ENCODE measurements at places on chromosomes 3 and 15. TPM values are rescaled to one million over a fixed set of nuclear protein-coding genes. Genes with fewer than 3 reads are reported as not detected.

ARRDC4 gene
- total RNA-seq = 23.4 TPM

XCR1 gene
- total RNA-seq = 0.05 TPM

ERICH6 gene
- not detected for total RNA-seq

AGBL1 gene
- total RNA-seq = 0.10 TPM

PIK3CA gene
- total RNA-seq = 11.3 TPM

LRRC3B gene
- 0.15 TPM for total RNA-seq

BLM gene
- total RNA-seq = 16.7 TPM

LRIG1 gene
- total RNA-seq = 43.9 TPM

ACTC1 gene
- 4.9 TPM for total RNA-seq

ABHD5 gene
- 24.0 TPM for total RNA-seq

CD200R1 gene
- total RNA-seq = 0.84 TPM

DNA sequence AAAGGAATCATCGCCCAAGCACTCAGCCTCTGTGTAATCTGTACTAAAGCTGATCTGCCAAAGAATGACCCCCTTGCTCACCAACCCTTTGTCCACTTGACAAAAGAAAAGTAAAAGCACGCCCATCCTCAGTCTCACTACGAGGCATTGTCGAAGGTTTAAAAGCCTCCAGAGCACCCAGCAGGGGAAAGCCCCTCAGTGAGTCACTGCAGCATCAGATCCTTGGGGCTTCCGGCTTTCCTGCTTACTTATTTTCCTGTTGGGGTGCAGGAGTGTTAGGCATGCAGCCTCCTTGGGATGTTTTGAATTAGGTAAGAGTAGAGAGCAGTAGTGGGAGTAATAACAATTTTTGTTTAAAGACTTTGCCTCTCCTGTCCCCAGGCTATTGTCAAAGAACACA, 216.1 kb downstream of the MTHFS start:
- no peak for DNase-seq

- no peak for DNase-seq
Observed at GRCh38 chr15:90906181-90906849, 3.2 kb downstream of the MAN2A2 start.

DNA sequence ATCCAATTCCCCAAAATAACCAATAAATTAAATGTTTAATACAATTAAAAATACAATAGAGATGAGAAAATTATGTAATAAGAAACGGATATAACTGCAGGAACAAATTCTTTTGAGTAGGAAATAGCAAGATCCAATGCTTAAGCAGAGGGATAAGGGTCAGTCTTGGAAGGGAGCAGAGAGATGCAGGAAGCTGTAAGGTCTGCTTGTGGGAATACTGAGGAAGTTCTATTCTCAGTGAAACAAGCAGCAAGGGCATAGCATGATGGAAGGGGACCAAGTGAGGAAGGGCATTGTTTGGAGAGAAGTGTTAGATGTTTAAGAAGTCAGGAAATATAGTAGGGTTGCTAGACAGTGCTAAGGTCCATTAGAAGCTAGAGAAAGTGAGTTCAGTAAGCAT, 409.0 kb downstream of the TBC1D5 start:
- DNase-seq = no peak

DNA sequence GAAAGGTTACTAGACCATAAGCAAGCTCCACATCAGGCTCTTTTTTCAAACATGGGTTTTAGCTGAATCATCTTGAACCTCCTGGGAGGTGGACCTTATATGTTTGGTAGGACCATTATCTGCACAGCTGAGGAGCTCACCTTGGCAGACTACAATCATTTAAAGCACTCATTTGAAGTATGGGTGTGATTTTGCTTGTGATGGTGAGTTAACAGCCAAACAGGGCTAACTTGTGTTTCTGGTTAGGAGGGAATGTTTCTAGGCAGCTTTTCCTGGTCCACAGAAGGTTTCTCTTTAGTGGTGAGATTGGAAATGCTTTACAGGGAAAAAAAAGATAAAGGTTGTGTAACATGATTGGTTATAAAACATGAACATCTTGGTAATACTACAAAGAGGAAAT, 61.8 kb downstream of the ARHGEF26 start:
- no peak for DNase-seq

- DNase-seq = no peak
Observed at GRCh38 chr3:193149998-193150397, 91.0 kb upstream of the PLAAT1 start.

DNA sequence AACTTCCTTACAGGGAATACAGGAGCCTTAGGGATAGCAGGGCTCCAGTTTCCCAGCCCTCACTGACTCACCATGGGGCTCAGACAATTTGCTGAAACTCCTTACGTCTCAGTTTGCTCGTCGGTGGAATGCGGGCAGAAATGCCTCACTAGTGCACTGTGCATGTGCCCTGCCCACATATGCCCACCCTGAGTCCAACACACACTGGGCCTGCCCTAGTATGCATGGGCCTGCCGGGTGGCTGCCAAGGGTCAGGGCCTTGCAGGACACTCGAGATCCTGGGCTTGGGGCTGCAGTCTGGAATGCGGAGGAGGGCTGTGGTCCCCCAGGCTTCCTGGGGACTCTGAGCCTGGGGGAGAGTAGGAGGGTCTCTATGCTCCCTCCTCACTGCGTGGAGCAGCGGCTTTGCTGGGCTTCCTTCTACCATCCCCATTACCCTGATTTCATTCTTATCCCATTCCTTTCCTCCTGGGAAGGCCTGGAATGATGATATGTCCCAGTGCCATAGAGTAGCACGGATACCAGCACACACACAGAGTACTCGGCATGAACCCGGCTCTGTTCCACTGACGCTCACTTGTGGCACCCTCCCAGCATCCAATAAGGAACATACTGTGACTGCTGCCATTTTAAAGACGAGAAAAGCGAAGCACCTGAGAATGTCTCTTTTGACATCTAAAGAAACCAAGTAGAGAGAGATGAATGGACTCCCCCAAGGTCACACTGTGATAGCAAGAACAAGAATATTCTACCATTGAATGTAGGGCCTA, 124.2 kb downstream of the ASB7 start:
- DNase-seq = peak; percentile 2

GRCh38 chr3:168100777-168101492, 5.2 kb upstream of the GOLIM4 start:
- DNase-seq = no peak

- DNase-seq = no peak
Observed at GRCh38 chr3:177169936-177170722, 27.2 kb downstream of the TBL1XR1 start.

DNA sequence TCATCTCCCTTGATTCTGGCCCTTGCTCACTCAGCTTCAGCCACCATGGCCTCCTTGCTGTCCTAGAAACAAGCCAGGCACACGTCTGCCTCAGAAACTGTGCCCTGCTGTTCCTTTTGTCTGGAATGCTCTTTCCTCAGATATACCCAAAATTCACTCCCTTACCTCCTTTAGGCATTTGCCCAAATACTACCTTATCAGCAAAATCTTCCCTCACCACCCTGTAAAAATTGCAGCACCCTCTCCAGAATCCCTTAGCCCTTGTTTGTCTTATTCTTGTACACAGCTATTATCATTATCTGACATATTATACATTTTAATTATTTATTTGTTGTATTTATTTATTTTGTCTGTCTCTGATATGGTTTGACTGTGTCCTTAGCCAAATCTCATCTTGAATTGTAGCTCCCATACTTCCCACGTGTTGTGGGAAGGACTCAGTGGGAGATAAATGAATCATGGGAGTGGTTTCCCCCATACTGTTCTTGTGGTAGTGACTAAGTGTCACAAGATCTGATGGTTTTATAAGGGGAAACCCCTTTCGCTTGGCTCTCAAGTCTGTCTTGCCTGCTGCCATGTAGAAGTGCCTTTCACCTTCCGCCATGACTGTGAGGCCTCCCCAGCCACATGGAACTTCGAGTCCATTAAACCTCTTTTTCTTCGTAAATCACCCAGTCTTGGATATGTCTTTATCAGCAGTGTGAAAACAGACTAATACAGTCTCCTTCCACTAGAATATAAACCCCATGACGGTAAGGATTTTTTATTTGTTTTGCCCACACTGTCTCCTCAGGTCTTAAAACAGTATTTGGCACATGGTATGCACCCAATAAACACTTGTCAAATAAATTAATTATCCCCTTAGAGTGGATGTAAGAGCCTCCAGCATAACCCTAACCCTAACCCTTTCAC, 60.0 kb upstream of the STT3B start:
- no peak for DNase-seq

GRCh38 chr3:2790266-2790815, 319.8 kb downstream of the IL5RA start:
- DNase-seq = no peak

DNA sequence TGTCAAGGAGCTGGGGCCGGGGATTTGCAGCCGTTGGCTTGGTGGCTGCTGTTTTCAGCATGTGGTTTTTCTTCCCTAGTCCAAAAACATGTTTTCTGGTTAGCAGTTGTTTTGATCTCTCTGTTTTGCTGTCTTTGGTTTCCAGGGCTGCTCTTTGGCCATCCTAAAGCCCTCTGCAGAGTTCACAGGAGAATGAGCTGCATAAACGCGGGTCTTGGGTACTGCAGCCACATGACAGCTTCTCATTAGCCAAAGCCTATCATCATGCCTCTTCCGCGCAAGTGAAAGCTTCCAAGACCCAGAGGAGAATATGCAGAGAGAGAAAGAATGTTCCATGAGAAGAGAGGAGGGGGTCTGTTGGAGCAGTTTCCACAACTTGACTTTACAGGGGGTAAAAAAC, 138.5 kb downstream of the NTRK3 start:
- no peak for DNase-seq

DNA sequence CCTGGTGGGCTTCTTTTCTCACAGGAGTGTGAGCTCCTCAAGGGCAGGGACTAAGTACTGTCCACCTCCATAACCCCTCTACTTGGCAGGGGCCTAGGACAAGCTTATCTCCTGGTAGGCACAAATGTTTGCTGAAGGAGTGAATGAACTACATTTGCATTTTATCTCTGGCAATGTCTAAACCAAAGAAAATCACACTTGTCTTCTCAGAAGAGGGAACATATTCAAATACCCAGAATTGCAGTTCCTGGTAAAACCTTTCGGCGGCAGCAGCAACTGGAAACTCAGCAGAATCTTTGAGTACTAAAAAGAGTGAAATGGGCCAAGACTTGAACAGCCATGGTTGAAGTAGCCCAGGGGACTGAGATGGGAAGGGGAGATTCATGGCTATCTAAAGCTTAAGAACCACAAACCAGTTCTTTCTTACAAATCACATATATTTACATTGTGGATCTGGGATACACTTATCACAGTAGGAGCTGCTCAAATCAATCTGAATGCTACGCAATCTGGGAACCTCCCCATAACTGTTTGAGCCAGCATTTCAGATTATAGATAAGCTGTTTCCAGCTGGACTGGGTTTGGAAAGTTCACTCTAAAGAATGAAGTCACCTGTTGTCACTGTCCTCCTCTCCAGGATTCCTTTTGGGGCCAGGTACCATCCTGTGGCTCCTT, 18.7 kb upstream of the PTPN9 start:
- DNase-seq = no peak

GRCh38 chr3:197083486-197083885, 53.9 kb upstream of the MELTF start:
- no peak for DNase-seq

DNA sequence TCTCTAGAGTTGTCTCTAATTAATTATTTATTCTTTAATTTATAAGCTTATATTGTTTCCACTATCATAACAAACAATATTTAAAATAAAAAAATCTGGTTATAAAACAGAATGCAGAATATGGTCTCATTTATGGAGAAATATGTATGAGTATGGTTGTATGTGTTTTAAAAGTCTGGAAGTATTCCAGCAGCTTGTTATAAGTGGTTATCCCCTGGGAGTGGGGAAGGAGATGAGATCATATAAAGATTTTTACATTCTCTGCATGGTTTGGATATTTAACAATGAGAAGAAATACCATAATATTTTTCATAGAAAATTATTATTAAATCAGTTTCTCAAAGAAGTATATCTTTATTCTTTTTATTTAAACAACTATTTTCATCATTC, 135.4 kb upstream of the MB21D2 start:
- no peak for DNase-seq

GRCh38 chr15:68114356-68114755, 60.2 kb downstream of the PIAS1 start:
- DNase-seq = no peak

GRCh38 chr3:129936757-129937156, 37.8 kb upstream of the TRH start:
- peak; percentile 72 for DNase-seq

DNA sequence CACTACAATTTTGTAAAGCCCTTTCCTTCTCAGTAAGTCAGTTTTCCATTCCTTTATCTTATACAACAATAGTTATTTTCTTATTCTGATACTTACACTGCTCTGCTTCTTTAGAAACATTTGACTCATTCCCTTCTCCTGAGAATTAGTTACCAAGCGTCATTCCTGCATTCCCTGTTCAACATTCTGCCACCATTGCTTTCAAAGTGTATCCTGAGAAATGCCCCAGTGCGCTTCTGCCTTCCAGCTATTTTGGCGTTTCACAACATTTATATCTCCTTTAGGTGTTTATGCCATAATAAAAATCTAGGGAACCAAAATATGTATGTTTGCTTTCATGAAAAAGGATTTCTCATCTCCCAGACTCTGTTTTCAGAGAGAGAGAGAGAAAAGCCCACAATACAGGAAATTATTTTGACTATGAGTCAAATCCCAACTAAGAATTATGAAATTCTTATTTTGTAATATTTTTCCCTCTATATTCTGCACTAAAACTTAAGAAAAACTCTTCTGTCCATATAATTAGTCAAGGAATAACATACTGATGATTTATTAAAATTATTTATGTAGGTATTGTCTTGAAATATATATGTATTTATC, 118.2 kb upstream of the RAP2B start:
- no peak for DNase-seq

DNA sequence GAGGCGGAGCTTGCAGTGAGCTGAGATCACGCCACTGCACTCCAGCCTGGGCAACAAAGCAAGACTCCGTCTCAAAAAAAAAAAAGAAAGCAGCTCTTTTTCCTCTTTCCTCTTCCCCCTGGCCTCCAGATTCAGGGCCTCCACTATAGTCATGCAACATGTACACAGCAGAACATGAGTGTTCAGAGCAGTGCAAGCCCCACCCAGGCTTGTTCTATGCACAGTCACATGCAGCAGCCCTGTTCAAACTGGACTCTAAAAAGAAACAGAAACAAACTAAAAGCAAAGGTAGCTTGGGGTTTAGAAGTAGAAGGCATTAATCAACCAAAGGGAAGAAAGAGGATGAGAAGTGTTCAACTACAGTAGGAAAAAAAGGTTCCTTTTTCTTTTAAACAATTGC, 11.8 kb downstream of the SHQ1 start:
- DNase-seq = no peak

- no peak for DNase-seq
Observed at GRCh38 chr3:107855710-107856109, 235.1 kb downstream of the CD47 start.

DNA sequence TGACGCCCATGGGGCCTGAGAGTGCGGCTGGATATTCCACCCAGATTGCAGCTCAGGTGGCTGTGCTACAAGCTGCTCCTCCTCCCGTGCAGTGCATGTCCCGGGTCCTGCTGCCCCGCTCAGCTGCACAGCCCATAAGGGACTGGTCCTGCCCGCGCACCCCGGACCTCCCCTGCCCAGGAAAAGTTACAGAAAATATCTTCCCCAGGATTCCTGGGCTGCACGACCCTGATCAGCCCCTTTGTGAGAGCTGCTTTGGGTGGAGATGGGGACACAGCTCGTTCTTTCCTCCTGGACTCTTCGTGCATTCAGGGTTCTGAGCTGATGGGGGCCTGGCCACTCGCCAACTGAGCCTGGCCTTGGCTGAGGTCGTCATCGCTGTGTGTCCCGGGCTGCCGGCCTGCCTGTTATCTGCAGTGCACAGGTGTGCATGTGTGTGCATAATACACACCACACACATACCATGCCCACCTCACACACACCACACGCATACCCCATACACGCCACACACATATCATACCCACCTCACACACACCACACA, 28.8 kb downstream of the APBA2 start:
- DNase-seq = no peak

- DNase-seq = no peak
Observed at GRCh38 chr3:97010881-97011657, 196.7 kb downstream of the EPHA6 start.
